ENCODE measurements at places on chromosomes 16 and 17.

GRCh38 chr17:3924512-3925350 is 8.5 kb upstream of the P2RX1 start:
- DNase-seq, result no peak

GRCh38 chr16:70743791-70744190 is 57.2 kb downstream of the VAC14 start:
- DNase-seq, result no peak

DNA sequence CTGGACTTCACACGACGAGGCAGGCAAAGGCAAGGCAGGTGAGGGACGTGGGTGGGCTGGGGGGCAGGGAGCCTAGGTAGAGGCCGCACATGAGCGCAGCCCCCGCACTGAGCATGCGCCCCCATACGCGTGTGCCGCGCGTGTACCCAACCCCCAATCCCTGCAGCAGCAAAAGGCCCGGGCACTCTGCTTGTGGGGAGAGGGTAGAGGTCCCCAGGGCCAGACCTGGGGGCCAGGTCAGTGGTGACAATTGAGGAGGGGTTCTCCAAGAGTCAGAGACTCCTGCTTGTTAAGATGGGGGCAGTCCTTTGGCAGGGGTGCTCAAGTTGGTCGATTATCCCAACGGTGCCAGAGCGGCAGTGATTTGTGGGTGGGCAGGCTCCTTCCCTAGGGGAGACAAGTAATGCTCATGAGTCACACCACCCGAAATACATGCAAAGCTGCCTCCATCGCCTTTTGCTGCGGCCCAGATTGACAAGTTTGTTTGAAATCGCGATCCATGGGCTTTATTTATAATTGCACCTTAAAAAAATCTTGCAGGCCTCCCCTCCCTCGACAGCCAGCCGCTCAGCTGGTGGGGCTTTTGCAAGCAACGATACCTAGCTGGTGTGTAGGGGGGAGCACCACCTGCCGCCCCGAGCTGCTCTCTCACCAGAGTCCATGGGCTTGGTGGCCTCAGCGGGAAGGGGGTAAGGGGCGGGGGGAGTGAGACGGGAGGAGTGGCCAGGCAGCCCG is 1.1 kb upstream of the GIT1 start:
- DNase-seq, result no peak

DNA sequence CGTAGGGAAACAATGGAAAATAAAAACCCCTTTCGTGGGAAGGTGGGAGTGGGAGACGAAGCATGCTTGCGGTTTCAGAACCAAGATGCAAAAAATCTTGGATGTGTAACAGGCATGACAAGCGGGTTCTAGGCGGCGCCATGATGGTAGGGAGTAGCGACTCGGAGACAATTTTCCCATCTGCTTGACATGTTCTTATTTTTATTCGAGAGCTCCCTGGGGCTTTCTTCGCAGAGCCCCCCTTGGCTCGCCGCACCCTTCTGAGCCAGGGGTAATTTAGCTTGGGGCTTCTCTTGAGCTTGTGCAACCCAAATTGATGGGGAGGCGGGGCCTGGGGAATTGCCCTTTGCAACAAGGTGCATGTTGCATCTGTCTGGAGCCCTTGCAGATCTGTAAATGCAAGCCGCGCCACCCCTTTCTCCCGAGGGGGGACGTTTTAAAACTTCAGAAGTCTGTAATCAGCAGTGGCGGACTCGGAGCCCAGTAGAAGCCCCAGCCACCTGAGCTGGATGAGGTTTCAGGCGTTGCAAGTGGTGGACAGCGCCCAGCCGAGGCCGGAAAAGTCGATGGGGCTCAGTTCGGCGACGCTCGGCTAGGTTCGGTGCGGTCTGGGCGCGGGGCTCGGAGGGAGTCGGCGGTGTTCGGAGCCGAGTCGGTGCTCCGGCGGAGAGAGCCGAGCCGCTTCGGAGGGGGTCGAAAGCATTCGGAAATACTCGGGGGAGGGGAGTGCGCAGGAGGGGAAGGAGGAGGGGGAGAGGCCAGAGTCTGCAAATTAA is 2.9 kb downstream of the GNAO1 start:
- DNase-seq, result peak; percentile 54

GRCh38 chr17:48830840-48831548 is at the start of gene CALCOCO2:
CALCOCO2 (plus strand) TSS chr17:48831035; CDS start chr17:48841708, 10,673 bp downstream.
- DNase-seq, result peak; percentile 92

DNA sequence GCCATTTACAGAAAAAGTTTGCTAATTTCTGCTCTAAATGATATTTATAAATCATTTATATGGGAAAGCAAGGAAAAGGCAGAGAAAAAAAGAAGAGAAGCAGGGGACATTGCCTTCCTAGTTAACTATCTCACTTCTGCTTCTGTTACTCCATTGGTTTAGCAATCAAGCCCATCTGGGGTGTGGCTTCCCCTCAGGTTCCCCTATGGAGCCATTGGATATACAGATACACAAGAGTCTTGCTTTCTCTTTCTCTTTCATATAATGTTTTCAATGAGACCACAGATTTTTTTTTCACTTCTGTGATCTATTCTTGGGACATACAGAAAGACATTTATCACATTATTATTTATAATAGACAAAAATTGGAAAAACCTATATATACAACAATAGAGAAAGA is 105.6 kb upstream of the TOM1L1 start:
- DNase-seq, result no peak

GRCh38 chr16:1772362-1772907 is at the start of gene EME2:
EME2 (plus strand) TSS chr16:1772810; CDS start chr16:1773228, 418 bp downstream.
- DNase-seq, result no peak

- no peak for DNase-seq
Observed at GRCh38 chr17:81488276-81488860, 24.2 kb downstream of the ACTG1 start.

- DNase-seq, result no peak
Observed at GRCh38 chr17:77778636-77779489, 179.6 kb upstream of the TNRC6C start.

GRCh38 chr16:76583945-76584344 is 306.7 kb downstream of the CNTNAP4 start:
- no peak for DNase-seq

DNA sequence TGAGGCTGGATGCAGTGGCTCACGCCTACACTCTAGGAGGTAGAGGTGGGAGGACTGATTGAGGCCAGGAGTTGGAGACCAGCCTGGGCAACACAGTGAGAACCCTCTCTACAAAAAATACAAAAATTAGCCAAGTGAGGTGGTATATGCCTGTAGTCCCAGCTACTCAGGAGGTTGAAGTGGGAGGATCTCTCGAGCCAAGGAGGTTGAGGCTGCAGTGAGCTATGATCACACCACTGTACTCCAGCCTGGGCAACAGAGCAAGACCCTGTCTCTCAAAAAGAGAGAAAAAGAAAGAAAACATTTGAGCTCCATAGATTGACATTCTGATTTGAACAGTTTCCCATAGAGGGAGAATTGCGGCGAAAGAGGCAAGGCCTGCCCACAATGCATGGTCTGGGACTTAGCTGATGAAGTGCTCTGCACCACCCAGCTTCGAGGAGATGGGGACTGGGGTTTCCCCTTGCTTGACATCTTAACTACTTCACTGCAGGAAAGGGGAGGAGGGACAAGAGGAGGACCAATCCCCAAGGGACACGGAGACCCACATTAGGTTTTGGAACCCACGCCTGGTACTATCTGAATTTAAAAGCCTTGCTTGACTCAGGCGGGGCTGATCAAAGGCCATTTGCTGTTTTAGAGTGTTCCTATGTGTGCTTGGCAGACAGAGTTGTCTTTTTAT is 21.7 kb downstream of the MSI2 start:
- DNase-seq, result no peak

DNA sequence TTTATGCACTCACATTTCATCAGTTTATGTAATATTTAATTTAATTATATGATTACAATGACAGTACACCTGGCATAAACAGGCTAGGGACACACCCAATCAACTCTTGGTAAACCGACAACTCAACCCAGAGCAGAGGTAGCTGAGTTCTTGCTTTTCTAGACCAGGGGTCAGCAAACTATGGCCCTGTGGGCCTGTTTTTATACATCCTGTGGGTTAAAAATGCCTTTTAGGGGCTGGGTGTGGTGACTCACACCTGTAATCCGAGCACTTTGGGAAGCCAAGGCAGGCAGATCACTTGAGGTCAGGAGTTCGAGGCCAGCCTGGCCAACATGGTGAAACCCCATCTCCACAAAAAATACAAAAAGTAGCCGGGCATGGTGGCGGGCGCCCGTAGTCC is 99.2 kb upstream of the TMEM97 start:
- DNase-seq, result no peak

GRCh38 chr17:27310565-27311110 is 16.7 kb downstream of the WSB1 start:
- no peak for DNase-seq

- peak; percentile 45 for DNase-seq
Observed at GRCh38 chr16:55703003-55704001, 47.5 kb downstream of the SLC6A2 start.

Data from COLO829 (cell line).